Stimulated activated CD8-positive, alpha-beta memory T cell treated with anti-CD3 and anti-CD28 coated beads, Interleukin-7, amount 100 ng/mL, for 1 hour (primary cell): ENCODE measurements at places on chromosomes 16 and 17.

DNA sequence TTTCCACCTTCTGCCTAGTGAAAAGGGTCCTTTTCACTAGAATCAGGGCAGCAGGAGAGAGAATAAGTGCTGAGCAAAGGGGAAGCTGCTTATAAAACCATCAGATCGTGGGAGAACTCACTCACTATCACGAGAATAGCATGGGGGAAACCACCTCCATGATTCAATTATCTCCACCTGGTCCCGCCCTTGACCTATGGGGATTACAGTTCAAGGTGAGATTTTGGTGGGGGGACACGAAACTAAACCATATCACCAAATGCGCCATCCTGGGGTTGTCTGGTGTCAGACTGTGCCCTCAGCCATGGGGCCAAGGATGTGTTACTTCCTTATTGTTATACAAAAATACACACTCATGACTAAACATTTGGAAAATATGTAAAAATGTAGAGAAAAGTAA, 10.4 kb upstream of the KATNB1 start:
- no peak for DNase-seq

GRCh38 chr16:11398851-11399250, 53.6 kb downstream of the RMI2 start:
- no peak for DNase-seq

GRCh38 chr16:84514874-84515835, 10.7 kb upstream of the MEAK7 start:
- peak; percentile 55 for DNase-seq

- no peak for DNase-seq
Observed at GRCh38 chr16:25679511-25679910, 12.2 kb upstream of the HS3ST4 start.

DNA sequence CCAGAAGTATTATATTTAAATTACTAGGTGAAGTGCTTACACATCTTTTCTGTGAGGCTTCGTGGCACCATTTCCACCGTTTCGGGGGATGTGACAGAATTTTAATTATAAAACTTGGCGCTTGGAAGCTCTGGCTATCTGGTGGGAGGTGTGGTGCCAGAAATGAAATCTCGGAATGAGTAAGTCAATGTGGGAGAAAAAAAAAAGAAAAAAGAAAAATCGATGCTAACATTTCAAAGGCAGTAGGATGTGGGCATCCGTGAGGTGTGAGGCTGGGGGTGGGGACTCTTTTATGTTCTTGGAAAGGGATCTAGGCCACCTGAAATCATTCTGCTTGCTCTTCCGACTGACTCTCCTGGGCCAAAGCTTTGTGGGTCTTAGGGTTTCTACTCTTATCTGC, 21.9 kb downstream of the CPPED1 start:
- no peak for DNase-seq

- DNase-seq, result no peak
Observed at GRCh38 chr16:71893888-71894228, 1.5 kb upstream of the IST1 start.

DNA sequence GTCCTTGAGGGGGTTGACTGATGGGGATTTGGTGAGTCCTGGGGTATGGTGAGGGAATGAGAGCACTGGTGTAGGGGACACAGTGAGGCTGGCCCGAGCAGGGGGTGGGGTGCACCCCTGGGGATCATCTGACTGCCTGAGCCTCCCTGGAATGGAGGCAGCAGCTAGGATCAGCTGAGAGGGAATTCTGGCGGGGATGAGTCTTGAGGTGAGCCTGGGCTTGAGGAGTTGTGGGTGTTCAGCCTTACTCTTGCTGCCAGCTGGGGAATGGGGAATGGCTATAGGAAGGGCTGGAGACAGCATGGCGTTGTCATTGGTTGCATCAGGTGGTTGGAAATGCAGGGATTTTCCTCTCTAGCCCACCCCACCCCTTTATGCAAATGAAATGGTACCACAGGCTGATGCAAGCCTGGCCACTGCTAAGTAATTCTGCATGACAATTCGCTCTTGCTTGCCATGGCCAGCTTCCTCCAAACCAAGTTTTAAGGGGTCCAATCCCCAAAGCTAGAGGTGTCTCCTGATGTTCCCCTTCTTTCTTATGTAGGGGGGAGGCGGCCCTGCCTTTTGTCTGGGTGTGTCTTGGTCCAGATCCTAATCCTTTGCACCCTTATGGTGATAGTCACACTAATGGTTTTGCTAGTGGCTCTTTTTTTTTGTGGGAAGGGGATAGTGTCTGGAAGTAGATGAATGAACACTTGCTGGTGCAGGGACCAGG, 7.5 kb downstream of the NFE2L1 start:
- DNase-seq, result no peak

DNA sequence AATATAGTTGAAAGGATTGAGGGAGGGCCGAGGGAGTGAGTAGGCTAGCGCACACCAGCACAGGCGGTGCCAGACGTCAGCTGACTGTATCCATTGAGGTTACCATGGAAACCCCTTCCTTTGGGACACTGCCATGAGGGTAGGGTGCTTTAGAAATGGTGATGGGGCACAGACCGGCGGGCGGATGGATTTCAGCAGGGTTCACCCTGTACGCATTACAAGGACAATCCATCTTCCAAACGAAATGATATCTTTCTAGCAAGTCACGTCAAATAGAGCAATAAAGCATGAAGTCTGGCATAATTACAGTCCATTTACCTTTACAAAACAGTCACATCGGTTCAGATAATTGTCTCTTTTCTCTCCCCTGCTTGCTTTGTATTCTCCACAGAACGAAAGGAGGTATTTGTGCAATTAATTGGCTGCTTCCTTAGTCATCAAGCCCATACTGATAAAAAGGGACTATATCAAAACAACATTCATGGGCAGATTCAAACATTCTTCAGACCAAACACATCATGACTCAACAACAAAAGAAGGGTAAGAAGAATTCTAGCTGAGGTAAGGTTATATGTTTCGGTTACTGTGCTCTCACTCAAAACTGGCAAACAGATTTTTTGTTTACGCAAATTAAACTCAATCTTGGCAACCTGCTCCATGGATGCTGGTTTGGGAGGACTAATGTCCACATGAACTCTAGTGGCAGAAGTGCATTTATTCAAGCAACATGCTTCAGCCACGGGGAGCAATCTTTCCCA, 140.6 kb downstream of the CDK5R1 start:
- DNase-seq, result no peak

DNA sequence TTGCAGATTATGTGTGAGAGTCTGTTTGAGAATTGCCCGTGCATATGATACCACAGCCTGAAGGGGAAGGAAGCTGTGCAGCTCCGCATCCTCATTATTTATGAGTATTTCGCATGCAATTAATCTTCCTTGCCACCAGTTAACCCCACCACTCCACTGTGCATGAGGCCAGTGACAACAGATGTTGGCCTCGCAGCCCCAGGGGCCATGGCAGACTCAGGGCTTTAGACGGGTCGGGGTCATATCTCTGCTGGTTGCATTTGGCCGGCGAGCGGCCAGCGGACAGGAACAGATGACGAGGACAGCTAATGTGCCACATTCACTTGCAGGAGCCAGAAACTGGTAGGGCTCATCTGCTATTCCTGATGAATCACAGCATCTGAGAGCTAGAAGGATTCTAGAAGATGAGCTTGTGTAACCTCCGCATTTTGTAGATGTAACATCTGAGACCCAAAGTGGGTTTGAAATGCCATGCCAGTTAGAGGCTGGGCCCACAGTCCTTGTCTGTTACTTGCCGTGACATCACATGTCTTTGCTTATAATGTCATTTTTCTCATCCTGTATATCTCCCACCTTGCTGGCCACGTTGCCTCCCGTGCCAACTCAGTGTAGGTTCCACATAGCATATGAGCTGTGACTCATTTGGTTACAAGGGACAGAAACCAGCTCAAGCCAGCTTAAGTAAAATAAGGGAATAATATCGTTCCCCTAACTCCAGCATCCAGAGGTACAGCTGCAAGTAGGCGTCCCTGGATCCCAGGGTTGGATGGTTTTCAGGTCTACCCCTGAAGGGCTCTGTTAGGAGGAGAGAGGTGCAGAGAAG, 137.2 kb downstream of the SNX29 start:
- DNase-seq, result no peak

DNA sequence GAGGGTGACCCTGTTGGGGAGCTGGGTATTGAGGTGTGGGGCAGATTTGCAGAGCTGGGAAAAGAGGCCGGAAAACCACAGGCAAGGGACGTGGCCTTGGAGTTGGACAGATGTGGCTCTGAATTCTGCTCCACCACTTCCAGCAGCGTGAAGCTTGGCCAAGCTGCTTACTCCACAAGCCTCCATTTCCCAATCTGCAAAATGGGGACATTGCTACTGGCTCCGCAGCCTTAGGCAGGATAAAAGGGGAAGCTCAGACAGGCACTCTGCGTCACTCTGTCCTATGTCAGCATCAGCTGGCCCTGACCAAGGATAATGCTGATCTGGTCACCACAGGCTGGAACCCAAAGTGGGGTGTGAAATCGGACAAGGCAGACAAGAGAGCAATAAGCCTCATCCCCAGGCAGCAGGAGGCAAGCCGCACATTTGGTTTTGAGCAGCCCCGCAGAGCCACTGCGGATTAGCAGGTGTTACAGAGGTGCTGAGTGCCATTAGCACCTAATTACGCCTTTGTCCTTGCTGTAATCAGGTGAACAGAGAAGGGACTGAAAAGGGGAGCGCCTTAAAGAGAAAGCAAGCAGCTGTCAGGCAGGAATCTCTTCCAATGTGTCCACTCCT, 54.8 kb downstream of the SDK2 start:
- no peak for DNase-seq

- peak; percentile 39 for DNase-seq
Observed at GRCh38 chr16:31382485-31383161, 10.5 kb upstream of the ITGAD start.
